ENCODE measurements at places on chromosomes 3 and 15.

DNA sequence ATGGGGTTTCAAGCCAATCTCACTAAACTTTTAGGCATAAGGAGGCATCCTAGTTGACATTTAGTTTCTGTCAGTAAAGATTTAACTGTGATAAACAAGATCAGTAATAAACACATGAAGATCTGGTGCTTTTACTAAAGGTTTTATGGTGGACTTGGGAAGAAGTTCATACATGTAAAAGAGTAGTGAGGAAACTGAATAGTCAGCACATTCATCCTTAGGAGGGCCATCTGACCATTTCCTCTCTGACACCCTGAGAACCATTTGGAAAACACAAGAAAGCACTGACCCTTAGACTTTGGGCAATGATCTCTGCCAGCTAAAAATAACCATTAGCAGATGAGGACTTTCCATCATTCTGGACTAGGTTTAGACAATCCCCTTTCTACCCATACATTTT, 1040.9 kb downstream of the AGBL1 start:
- no peak for DNase-seq

DNA sequence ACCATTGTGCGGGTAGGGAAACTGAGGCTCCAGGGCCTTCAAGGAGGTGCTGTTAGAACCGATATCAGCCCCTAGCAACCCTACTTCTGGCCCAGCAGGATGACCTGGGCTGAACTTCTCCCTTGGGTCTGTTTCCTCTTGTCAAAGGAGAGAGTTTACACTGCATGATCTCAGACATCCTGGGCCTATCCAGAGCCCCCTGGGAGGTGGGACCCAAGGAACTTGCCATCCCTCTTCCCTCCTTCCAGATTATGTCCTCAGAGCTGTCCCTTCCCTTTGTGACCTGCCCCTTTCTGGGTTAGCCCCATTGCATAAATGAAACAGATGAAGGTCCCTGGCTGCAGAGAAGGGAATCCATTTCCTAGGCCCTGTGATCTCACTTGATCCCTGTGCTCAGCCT, 12.3 kb upstream of the DNAH1 start:
- DNase-seq: no peak

DNA sequence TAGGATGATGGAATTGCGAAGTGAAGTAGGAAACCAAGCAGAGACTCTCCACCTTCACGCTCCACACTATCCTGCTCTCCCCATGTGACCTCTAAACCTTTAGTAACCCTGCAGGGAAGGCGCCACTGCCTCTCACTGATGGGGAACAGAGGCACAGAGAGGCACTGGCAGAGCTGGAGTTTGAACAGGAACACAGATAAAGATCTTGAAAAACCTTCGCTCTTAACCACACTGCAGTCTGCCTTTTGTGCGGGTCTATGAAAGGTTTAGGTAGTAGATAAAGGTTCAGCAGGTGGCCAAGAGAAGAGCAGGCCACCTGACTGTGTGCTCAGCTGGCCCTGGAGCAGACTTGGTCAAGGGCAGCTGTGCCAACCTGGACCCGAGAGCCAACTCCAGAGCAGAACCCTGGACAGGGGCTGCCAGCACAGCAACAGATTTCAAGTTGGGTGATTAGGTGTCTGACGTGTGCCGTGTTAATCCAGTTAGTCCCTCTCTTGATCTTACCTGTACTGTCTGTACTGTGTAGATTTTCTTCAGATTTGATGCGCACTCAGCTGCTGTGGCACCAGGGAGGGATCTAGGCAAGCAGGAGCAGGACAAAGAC, 15.2 kb downstream of the EIF4E3 start:
- DNase-seq: no peak

DNA sequence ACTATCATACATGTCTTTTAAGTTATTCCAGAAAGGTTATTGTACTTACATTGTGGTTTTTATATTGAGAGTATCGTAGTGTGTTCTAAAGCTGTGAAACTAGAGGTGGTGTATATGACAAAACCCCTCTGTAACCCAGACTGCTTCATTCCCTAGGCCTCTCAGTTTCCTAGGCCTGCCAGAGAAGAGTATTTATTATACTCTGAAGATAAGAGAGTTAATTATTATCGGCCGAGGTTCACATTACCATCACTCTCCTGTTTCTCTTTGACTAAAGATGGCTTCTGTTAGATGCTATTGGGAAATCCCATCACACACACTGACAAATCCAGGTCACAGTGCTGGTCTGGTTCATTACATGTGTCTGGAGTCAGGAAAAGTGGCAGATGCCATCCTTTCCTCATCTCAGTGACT, 20.5 kb downstream of the EXOSC7 start:
- DNase-seq: no peak

DNA sequence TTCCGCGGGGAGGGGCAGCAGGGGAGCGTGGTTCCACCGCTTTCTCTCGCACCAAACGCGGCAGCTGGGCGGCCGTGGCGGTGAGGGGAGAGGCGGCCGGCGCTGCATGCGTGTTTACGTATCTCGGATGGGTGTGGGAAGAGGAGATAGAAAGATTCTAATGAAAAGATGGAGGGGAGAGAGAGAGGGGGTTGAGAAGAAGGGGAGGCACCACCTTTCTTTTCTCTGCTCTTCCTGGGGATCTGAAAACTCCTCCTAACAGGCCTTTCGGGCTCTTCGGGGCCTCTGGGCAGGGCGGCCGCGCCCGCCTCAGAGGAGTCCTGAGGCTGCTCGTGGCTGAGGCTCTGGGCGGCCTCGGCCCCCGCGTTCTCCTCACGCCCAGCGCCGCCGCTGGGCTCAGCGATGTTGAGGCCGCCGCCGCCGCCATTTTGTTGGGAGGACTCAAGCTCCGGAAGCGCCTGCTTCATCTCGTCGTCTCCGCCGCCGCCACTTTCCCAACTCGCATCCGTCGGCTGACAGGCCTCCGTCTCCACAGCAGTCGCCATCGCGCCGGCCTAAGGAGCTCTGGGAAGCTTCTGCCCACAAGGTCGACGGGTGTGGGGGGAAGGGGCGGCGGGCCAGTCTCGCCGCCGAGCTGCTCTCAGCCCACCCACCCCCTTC, 473 bp downstream of the TASOR start:
- no peak for DNase-seq

- DNase-seq: no peak
Observed at GRCh38 chr3:46666453-46666845, 27.0 kb downstream of the ALS2CL start.

- DNase-seq: no peak
Observed at GRCh38 chr3:113531826-113532697, at the start of gene SIDT1. SIDT1 (plus strand) TSS chr3:113532555; CDS start chr3:113533022, 467 bp downstream.

DNA sequence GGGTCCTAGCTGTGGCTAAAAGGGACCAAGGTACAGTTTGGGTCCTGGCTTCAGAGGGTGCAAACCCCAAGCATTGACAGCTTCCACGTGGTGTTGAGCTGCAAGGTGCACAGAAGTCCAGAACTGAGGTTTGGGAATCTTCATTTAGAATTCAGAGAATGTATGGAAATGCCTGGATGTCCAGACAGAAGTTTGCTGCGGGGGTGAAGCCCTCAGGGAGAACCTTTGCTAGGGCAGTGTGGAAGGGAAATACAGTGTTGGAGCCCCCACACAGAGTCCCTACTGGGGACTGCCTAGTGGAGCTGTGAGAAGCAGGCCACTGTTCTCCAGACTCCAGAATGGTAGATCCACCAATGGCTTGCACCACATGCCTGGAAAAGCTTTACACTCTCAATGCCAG, 17.9 kb downstream of the RNF13 start:
- DNase-seq: no peak

- no peak for DNase-seq
Observed at GRCh38 chr3:162141272-162141791, 644.7 kb downstream of the OTOL1 start.

GRCh38 chr3:196399485-196399945, 32.7 kb downstream of the UBXN7 start:
- no peak for DNase-seq

GRCh38 chr3:142269767-142270166, 44.4 kb upstream of the GK5 start:
- no peak for DNase-seq

DNA sequence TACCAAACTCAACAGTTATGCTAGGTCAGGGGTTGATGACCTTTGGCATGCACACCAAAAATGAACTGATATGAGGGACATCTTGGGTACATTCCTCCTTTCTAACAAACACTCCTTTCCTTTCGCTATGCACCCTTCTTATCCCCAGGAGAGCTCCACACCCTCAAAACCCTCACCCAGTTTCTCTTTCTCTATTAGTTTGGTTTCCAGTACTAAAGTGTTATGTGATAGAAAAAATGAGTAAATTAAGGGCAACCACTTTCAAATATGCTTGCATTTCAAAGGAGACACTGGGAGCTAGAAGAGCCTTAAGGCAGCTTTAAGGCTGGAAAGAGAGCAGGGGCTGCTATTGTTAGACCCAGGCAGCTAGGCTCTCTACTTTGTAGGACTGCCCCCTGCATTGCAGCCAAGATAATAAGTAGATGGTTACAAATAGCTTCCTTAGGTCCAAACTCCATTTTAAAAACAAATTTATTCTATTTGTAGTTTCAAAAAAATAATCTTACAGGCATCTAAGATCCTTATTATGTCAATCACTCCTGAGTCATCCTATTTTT, 244.3 kb downstream of the ZIC1 start:
- DNase-seq: no peak

DNA sequence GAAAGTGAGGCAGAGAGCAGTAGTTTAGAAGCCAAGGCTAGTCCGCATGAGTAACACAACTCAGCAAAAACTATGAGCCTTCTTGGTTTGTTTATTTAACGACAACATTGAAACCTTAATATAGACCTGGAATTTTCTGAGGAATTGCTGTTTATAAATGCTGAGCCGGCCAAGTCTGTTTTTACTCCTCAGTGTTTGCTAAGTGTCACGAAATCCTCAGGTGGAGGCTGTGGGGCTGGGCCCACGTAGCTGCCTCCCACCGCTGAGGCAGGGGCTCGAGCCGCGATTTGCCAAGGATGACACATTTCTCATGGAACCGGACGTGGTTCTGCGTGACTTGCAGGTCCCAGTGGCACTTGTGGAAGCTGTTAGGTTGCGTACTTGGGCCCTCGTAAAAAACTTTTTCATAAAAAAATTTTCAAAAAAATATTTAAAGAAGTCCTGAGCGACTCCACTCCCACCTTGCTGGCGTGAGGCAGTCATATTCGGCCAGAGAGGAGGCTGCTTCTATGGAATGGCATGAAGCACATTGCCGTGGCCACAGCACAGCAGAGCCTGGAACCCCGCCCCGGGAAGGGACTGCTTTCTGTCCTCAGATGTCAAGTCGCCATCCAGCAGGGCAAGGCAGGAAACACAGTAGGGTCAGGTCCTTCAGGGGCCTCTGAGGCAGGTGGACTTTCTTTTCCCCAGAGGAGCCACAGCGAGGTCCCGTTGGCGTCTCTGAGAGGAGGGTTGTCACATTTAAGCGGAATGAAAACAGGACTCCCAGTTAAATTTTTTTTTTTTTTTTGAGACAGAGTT, 64.8 kb upstream of the PCSK6 start:
- DNase-seq: no peak

- DNase-seq: no peak
Observed at GRCh38 chr15:70197945-70198361, 100.2 kb upstream of the TLE3 start.

DNA sequence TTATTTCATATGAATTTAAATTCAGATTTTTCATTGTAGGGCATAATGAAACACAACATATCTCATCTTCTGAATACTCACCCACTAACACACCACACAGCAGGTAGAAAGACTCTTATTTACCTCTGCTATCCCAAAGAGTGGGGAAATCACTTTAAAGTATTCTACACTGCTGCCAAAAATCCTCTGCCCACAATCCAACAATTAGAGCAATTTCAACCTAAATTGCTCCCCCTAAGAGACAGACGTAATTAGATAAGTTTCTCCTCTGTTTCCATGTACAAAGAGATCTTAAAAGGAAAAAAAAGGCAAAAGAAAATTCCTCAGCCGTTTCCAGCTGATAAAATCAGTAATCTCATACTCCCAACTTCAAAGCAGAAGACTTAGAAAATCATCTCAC, 331.8 kb downstream of the ERC2 start:
- no peak for DNase-seq

DNA sequence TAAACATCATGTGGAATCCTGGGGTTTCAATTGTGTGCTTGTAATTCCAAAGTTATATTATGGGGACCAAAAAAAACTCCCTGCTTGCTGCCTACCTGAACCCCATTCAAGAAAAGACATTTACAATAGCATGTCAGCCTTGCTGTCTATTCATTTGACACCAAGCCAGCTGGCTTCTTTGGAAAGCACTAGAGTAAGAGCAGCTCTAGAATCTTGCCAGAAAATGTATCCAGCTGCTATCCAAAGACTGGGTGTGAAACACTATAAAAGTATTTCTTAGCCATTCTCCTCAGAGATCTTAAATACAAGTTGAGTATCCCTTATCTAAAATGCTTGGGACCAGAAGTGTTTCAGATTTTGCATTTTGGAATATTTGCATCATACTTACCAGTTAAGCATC, 87.4 kb downstream of the RAD18 start:
- no peak for DNase-seq

DNA sequence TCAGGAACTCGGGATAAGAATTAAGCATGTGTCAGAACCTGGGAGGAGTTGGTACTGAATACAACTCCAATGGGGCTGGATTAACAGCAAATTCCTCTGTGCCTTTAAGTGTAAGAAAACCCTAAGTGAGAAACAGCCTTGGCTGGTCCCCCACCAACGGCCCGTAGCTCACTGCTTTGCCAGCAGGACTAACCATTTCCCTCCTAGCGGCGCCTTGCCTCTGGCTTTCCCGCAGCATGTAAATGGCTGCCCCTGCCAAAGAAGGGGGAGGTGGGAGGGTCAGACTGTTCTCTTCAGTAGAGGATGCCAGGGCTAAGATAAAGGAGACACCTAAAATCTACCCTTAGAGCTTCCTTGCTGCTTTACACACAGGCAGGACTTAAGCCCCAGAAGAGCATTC, 51.0 kb upstream of the SH3GL3 start:
- DNase-seq: no peak

GRCh38 chr3:27325419-27325818, 43.8 kb downstream of the NEK10 start:
- DNase-seq: no peak

GRCh38 chr3:186166491-186167288, 57.8 kb upstream of the ETV5 start:
- no peak for DNase-seq

DNA sequence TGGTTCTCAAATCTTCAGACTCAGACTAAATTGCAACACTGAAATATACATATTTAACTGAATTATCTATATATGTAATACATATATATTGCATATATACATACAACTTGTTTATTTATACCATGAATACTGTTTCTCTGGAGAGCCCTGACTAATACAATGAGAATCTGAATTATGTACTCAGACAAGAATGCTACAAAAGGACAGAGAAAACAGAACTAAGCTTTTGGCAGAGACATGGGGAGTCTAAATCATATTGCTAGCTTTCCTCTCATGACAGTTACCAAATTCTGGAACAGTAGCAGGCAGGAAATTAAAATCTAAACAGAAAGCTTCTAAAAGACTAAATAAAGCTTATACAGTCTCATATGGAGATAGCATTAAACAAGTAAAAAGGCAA, 142.4 kb upstream of the KCNMB2 start:
- DNase-seq: no peak

Data from cortex of kidney (tissue), 1 donor.